ENCODE measurements at places on chromosomes 1 and 21.

GRCh38 chr21:44089001-44089911 lies 17.9 kb upstream of the PWP2 start:
- peak; percentile 65 for DNase-seq

- DNase-seq, result peak; percentile 95
These were observed 850 bp downstream of the SESN2 start for GRCh38 chr1:28259934-28260802.

- no peak for DNase-seq
These were observed 22.1 kb upstream of the GBP2 start for GRCh38 chr1:89147678-89148658.

- DNase-seq, result no peak
These were observed 59.9 kb downstream of the UBE2U start for GRCh38 chr1:64263335-64263734.

DNA sequence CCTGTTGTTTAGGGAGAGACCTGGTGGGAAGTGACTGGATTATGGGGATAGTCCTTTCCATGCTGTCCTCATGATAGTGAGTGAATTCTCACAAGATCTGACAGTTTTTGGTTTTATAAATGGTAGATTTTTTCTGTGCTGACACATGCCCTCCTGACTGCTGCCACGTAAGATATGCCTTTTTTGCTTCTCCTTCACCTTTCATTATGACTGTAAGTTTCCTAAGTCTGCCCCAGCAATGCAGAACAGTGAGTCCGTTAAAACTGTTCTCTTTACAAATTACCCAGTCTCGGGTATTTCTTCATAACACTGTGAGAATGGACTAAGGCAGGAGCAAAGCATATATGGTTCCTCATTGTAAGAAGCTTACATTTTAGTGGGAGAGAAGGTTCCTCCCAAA lies 1727.2 kb downstream of the NCAM2 start:
- DNase-seq, result no peak

DNA sequence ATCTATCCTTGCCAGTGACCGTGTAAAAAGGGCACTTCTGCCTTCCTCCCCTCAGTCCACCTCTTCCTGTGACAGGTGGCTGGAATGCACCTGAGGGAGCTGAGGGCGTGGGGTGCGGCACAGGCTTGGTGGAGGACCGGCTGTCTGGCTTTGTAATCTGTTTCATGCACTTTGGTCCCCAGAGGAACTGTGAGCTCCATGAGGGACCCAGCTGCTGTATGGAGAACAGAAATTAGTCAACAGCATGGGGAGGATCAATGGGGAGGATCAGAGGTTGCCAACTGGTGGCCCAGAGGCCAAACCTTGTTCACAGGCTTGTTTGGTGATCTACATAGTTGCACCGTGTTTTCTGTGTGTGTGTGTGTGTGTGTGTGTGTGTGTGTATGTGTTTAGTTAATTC lies 19.0 kb upstream of the LUZP1 start:
- DNase-seq, result no peak

DNA sequence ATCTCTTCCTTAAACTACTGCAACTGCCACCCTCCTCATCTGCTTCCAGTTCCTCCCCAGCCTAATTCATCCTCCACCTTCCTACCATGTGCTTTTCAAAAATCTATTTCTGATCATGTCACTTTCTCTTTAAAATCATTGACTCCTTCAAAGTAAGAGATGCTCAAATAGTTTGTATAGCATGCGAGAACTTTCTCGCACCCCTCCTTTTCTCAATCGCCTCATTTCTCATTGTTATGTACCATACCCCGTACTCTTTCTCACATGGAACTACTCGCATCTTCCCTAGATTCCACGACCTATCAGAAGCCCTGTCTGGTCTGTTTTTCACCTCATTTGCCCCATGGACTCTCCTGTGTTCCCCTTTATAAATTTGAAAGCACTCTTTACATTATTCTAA lies 238.2 kb downstream of the NRIP1 start:
- DNase-seq, result no peak

GRCh38 chr1:90557706-90558105 lies 159.4 kb downstream of the BARHL2 start:
- no peak for DNase-seq

DNA sequence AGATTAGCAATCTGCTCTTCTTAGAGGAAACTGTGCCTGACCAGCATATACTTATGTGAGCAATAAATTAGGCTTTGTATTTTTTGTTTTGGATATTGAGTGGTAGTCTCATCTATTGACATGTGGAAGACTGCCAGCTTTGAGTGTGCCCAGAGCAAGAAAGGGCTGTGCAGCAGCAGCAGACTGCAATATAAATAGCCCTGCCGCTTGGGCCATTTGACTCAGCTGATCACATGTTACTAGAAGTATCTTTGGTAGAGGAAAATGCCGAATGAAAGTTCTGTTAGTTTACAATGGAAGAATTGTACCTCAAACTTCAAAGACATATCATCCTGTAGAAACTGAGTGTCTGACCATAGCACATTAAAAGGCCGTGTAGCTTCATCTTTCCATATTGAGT lies 9.1 kb upstream of the PSMB2 start:
- no peak for DNase-seq

- no peak for DNase-seq
These were observed 14.4 kb downstream of the MAPKAPK2 start for GRCh38 chr1:206699000-206699586.

DNA sequence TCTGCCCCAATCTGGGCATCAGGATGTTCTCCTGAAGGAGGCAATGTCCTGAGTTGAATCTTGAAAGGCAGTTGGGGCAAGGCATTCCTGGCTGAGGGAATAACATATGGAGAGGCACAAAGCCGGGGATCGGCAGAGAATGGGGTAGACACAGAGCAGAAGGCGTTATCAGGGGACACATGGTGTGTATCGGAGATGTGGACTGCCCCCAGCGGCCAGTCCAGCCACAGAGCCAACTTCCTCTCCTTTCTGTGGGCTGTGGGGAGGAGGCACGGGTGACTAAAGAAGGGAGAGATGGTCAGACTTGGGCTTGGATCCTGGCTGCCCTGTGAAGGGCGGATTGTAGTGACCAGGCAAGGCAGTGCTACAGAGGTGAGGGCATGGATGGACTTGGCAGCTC lies 32.1 kb downstream of the FOXD2 start:
- no peak for DNase-seq

DNA sequence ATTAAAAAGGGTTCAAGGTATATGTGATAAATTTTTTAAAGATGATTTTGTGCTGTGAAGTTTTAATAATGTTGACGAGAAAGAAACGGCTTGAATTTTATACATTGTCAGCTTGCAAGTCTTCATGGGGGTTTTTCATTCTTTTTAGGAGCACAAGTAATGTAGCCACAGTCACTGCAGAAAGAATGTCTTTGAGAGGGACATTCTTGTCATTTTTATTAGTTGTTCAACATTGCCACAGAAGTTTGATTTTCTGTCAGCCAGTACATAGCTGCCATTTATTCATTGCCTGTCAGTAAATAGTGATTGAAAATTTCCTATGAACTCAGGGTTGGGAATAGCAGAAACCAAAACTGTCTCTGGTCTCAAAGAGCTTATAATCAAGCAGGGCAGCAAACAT lies 156.3 kb downstream of the DHRS3 start:
- no peak for DNase-seq

- DNase-seq, result no peak
These were observed 521 bp upstream of the CDC7 start for GRCh38 chr1:91499904-91500755.

- no peak for DNase-seq
These were observed 174.4 kb downstream of the PGBD5 start for GRCh38 chr1:230251644-230252191.

DNA sequence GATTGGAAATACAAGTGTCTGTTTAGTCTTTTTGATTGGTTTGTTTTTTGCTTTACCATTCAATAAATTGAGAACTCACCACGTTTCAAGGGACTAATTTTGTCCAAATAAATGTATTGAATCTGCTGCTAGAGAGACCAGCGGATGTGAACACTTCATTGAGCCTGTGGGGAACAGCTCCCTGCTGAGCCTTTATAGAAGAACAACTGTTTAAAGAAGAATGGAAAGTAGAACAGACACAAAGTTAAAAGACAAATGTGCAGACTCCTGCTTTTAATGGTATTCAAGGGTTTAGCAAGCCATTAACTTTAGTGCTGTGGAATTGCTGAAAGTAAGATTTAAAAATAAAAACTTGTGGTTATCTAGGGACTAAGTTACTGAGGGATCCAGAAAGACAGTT lies 817.7 kb upstream of the B3GALT2 start:
- DNase-seq, result no peak

Data from chondrocyte (in vitro differentiated cells).